ENCODE measurements at places on chromosomes 2 and 18.

DNA sequence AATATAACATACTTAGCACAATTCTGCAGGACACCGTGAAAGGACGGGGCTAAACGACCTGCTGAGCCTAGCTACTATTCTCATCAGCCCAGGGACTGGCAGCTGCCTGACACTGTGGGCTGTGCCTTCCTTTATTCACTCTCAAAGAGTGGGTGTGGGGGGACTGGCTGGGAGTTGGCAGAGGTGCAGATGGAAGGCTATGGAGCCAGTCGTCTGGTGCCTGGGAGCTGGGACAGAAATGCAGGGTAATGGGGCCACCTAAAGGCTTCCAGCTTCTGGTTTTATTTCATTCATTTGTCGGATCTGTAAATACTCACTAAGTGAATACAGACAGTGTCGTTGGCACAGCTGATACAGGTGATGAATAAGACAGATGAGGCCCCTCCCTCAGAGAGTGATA, 56.0 kb upstream of the NFU1 start:
- DNase-seq: no peak

- DNase-seq: no peak
Measured at GRCh38 chr2:70657246-70657645, 103.6 kb upstream of the TGFA start.

- no peak for DNase-seq
Measured at GRCh38 chr2:118936936-118937335, 5.1 kb upstream of the MARCO start.

GRCh38 chr18:55878224-55878623, 290.2 kb upstream of the TCF4 start:
- peak; percentile 10 for DNase-seq

DNA sequence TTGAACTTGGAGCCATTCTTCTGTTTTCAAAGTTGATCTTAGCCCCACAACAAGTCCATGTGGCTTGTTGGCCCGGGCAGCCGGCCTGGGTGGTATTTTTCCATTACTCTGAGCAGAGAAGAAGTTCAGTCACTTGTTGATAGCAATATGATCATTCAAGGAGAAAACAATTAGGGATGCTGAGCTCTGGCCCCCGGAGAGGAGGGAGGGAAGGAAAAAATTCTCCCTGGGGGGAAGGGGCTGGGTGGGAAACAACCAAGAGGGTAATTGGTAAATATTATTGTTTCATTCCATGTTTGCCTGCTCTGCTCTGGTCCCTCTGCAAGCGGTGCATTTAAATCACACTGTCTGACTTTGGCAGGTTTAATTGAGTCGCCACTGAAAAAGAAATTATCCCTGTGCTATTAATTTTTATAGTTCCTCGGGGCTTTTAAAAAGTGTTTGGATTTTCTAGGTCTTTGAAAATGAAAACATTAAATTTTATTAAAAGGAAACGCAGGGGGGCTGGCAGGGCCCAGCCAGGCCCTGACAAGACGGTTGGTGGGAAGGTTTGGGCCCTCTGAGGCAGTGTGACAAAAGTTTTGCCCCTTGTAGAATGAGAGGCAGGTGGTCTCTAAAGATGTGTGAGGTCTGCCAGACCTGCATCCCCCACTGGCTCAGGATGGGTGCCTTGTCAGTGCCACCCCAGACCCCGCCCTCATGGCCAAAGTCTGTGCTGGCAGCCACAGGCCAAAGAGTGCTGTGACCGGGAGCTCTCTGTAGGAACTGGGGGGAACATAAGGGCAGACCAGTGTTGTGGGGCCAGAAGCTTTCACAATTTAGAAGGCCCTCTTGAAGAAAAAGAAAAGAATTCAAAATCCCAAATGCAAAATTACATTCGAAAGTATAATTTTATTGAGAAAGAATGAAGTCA, 52.5 kb upstream of the SLC14A2 start:
- no peak for DNase-seq
